ENCODE measurements at places on chromosomes 5 and 9.

GRCh38 chr5:123743990-123744583 lies 232.1 kb downstream of the CSNK1G3 start:
- H3K36me3 ChIP-seq: no peaks in the 10 kb centered on the region
- DNase-seq: no peak
- no peaks in the 10 kb centered on the region for H3K4me1 ChIP-seq
- no peak overlapping the region for H3K4me3 ChIP-seq

DNA sequence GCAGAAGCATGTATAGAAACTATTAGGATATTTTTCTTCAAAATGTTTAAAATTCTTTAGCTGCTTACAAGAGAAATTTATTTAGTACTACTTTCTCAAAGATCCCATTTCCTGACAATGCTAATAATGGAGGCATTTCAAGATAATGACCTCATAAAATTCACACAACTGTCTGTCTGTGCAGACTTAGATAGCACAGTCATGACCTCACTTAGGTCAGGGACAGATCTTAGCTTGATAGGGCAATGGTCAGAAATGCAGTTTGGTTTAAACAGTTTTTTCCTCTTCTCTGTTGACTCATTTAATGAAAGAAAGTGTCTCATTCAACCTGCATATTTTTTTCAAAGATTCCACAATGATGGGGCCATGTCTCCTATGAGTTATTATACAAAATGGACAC lies 128.4 kb downstream of the GRIA1 start:
- H3K4me1 ChIP-seq: no peaks in the 10 kb centered on the region
- H3K36me3 ChIP-seq: no peaks in the 10 kb centered on the region
- DNase-seq: no peak
- no peak overlapping the region for H3K27ac ChIP-seq
- no peak overlapping the region for H3K4me3 ChIP-seq

GRCh38 chr5:120479066-120479465 lies 15.0 kb downstream of the PRR16 start:
- no peaks in the 10 kb centered on the region for H3K27me3 ChIP-seq
- no peak overlapping the region for H3K27ac ChIP-seq
- no peaks in the 10 kb centered on the region for H3K4me1 ChIP-seq
- no peaks in the 10 kb centered on the region for H3K36me3 ChIP-seq

DNA sequence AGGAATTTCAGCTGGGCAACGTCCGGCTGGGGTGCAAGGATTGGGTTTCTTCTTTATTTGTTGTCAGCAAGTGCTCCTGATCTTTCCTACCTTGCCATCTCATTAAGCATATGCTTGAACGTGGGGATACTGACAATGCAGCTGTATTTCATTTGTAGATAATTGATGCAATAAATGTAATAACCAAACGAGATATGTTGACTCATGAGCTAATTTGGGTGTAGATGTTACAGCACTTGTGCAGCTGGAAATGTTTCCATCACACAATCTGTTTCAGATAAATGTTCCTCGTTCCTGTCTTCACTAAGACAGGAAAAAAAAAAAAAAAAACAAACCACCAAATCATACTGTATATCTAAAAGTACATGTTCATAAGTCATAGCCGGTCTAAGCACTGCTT lies 123.8 kb downstream of the DMRT2 start:
- no peaks in the 10 kb centered on the region for H3K4me1 ChIP-seq
- DNase-seq: no peak
- H3K4me3 ChIP-seq: no peak overlapping the region

DNA sequence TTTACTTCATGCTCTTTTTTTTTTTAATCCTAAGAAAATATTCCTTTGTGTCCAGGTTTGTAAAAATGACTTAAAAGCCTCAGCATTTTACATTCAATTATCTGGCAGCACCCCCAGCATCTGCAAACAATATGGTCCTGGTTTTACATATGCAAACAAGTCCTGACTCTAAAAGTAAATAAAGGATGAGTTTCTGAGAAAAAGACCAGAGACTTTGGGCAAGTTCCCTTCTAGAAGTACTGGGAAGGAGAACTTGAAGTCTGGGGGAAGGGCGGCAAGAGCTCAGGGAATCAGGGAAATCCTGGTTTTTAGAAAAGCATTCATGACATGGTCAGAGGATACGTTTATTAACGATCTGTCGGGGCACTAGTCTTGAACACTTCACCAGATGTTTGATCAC lies 25.8 kb downstream of the COL23A1 start:
- H3K27ac ChIP-seq: no peak overlapping the region
- no peaks in the 10 kb centered on the region for H3K27me3 ChIP-seq
- no peak for DNase-seq
- H3K4me3 ChIP-seq: no peak overlapping the region
- no peaks in the 10 kb centered on the region for H3K4me1 ChIP-seq

DNA sequence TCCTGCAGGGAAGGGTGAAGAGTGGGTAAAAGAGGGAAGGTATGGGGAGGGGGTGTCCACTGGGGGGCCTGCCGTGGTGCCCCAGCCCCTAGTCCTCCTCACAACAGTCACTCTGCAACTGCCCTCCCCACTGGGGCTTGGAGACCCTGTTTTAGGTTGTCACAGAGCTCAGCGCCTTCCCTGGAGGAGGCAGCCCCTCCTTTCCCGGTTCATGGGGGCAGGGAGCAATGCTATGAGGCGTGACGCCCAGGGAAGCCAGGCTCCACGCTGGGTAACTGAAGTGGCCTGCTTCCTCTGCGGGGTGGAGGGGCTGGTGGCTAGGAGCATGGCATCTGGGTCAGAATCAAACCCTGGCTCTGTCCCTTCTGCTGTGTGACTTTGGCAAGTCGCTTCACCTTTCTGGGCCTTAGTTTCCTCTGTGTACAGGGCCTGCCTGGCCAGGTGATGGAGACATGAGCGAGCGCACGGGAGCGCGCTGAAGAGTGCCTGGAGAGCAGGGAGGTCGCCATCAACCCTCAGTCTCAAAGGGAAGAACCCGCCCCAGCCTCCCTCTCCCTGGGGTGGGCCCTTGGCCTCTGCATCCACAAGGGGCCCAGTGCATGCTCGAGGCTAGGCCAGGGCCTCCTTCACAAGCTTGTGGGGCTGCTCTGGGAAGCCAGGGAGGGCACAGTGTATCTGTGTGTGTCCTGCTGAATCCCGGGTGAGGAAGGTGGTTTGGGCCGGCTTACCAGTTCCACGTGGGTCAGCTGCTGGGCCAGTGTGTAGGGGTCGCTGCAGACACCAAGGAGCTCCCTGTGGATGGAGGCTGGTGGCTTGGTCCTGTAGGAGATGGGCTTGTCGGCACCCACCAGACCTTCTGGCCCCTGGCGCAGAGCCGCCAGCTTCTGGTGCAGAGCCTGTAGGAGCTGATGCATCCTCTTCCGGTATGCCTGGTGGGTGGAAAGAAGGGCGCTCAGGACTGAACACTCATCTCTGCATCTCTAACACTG lies 56.4 kb upstream of the RNF130 start:
- no peaks in the 10 kb centered on the region for H3K27me3 ChIP-seq
- H3K4me3 ChIP-seq: no peak overlapping the region
- H3K36me3 ChIP-seq: no peaks in the 10 kb centered on the region
- DNase-seq: no peak
- H3K27ac ChIP-seq: no peak overlapping the region

- H3K27ac ChIP-seq: no peak overlapping the region
- H3K36me3 ChIP-seq: no peaks in the 10 kb centered on the region
- no peaks in the 10 kb centered on the region for H3K27me3 ChIP-seq
- DNase-seq: no peak
- no peaks in the 10 kb centered on the region for H3K4me1 ChIP-seq
- no peak overlapping the region for H3K4me3 ChIP-seq
Observed at GRCh38 chr9:113598451-113598850, 134.9 kb downstream of the RGS3 start.

- no peak for DNase-seq
- H3K27me3 ChIP-seq: no peaks in the 10 kb centered on the region
- no peaks in the 10 kb centered on the region for H3K36me3 ChIP-seq
- H3K4me3 ChIP-seq: no peak overlapping the region
- peaks cover 4% of the 10 kb centered on the region for H3K4me1 ChIP-seq
Observed at GRCh38 chr9:91773156-91773555, 176.9 kb downstream of the ROR2 start.

GRCh38 chr9:125815568-125815967 lies 68.4 kb downstream of the PBX3 start:
- H3K4me1 ChIP-seq: no peaks in the 10 kb centered on the region
- DNase-seq: no peak
- no peaks in the 10 kb centered on the region for H3K36me3 ChIP-seq
- no peak overlapping the region for H3K27ac ChIP-seq

DNA sequence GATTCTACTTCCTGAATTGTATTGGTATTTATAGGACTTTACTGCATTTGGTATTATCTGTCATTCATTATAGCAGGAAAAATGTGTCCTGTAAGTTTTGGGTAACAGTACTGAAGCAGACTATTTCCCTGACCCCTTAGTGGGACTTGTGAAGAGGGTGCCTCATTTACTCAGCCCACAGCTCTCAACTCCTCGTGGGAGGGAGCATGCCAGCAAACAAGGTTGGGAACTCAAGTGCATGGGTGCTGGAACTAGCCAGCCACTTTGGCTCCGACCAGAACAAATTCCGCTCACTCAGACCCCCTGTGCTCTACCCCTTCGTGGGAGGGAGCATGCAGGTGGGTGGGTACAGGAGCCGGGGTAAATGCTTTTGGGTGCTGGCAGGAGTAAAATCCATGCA lies 1773.5 kb upstream of the WWC1 start:
- no peak overlapping the region for H3K27ac ChIP-seq
- H3K36me3 ChIP-seq: no peaks in the 10 kb centered on the region
- no peaks in the 10 kb centered on the region for H3K4me1 ChIP-seq
- H3K4me3 ChIP-seq: no peak overlapping the region
- DNase-seq: no peak

DNA sequence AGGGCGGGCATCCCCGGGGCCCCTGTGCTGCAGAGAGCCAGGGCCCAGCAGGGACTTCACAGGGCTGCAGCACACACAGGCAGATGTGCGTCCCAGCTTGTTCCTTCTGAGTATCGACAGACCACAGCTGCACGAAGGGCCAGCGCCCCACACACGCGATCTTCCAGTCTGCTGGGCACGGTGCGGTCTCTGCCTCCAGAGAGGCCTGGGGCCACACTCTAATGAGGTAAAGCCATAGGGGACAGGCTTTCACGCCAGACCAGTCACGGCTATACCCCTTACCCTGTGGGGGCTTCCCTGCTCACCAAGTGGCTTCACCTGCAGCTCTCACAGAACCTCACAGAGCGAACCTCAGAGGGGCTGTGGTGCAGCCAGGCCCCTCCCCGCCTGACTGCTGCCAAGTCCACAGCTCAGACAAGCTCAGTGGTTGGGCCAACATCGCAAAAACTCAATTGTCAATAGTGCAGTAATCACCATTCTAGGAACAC lies 82.2 kb downstream of the SHB start:
- no peaks in the 10 kb centered on the region for H3K36me3 ChIP-seq
- no peaks in the 10 kb centered on the region for H3K27me3 ChIP-seq
- no peak overlapping the region for H3K4me3 ChIP-seq
- no peak for DNase-seq
- no peaks in the 10 kb centered on the region for H3K4me1 ChIP-seq

- H3K27ac ChIP-seq: no peak overlapping the region
- no peaks in the 10 kb centered on the region for H3K4me1 ChIP-seq
Observed at GRCh38 chr5:1480806-1481205, 35.6 kb upstream of the SLC6A3 start.

- no peak for DNase-seq
- peaks cover 21% of the 10 kb centered on the region for H3K4me1 ChIP-seq
- peaks cover 7% of the 10 kb centered on the region for H3K36me3 ChIP-seq
- no peaks in the 10 kb centered on the region for H3K27me3 ChIP-seq
- no peak overlapping the region for H3K4me3 ChIP-seq
Observed at GRCh38 chr5:135326296-135327254, 72.5 kb downstream of the MACROH2A1 start.

DNA sequence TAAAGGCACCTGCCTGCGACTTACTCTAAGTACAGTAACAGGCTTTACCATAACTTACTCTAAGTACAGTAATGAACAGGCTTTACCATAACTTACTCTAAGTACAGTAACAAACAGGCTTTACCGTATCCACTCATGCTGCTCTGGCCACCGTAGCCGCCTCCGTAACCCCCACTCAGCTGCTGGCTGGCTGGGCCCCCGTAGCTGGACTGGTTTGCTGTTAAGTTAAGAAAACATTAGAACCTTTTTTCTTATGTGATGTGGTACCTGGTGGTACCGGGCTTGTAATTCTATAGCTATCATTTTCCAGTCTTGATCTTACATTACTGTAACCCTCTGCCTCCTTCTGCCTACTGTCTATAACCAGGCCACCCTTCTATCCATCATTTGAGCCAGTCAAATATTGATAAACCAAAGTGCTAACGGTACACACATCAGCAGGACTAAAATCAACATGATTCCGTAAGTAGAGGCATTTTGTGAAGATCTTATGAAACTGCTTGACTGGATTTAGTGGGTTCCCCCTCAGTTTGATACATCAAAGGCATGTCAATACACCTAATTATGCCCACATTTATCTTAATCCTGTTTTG lies 7.4 kb downstream of the HNRNPH1 start:
- no peak for DNase-seq
- H3K4me1 ChIP-seq: peaks cover 50% of the 10 kb centered on the region
- H3K27ac ChIP-seq: no peak overlapping the region

DNA sequence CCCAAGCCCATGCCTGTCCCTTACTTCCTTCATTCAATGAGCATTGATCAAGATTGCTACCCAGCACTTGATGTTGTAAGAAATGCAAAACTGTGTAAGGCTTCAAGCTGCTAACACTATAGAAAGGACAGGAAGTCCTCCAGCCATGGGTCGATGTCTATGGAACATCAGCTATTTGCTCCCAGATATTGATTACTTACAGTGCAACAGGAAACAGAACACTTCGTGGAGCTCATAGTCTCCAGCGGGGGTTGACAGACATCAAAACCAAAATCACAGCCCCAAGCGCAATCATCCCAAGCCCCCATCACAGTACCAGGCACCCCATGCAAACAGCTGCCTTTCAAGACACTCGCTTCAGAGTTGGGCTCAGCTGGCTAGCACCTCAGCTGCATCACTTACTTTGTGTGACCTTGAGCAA lies 26.8 kb upstream of the DUSP1 start:
- no peak for DNase-seq
- H3K27ac ChIP-seq: no peak overlapping the region
- no peaks in the 10 kb centered on the region for H3K4me1 ChIP-seq
- no peaks in the 10 kb centered on the region for H3K36me3 ChIP-seq
- H3K4me3 ChIP-seq: no peak overlapping the region

- DNase-seq: no peak
- H3K36me3 ChIP-seq: no peaks in the 10 kb centered on the region
- no peak overlapping the region for H3K27ac ChIP-seq
- no peaks in the 10 kb centered on the region for H3K27me3 ChIP-seq
- H3K4me3 ChIP-seq: no peak overlapping the region
Observed at GRCh38 chr9:16060436-16061129, 507.7 kb downstream of the CCDC171 start.

GRCh38 chr5:74272024-74272775 lies 368.3 kb downstream of the ENC1 start:
- no peak overlapping the region for H3K27ac ChIP-seq
- H3K4me1 ChIP-seq: no peaks in the 10 kb centered on the region
- H3K4me3 ChIP-seq: no peak overlapping the region
- no peak for DNase-seq
- no peaks in the 10 kb centered on the region for H3K27me3 ChIP-seq
- H3K36me3 ChIP-seq: no peaks in the 10 kb centered on the region

- no peak for DNase-seq
- H3K36me3 ChIP-seq: no peaks in the 10 kb centered on the region
- H3K4me1 ChIP-seq: no peaks in the 10 kb centered on the region
- H3K4me3 ChIP-seq: no peak overlapping the region
Observed at GRCh38 chr5:143248391-143248790, 155.1 kb downstream of the NR3C1 start.
